EL (cell line): ENCODE measurements at places on chromosomes 4 and X.

GRCh38 chrX:138928737-138929459 lies 217.4 kb upstream of the FGF13 start:
- DNase-seq: no peak

DNA sequence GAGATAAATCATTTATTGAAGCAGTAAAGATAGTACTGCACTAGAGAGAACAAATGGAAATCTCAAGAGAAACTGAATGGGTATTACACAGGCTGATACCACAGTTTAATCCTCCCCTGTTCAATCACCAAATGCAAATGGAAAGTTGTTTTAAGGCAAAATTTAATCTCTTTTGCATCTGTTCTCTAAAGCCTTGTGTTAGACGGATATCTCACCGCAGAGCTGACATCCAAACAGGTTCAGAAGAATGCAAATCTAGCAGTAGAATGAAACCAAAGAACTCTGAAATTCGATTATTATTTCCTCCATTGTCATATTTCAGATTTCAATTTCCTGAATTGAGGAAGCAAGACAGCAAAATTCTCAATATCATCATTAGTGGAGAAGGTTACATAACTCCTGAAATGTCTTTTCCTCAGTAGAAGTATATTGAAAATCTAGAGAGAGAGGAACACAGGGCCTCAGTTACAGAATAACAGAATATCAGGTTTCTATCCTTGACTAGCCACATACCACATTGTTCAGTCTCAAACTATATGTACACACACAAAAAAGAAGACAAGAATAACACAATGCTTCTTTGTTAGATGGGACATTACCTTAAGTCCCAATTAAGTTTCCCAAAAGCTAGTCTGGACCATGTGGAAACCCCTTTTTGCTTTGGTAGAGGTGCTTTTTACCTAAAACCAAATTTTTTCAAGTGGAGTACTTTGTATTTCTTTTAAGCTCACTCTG lies 94.1 kb upstream of the BANK1 start:
- no peak for DNase-seq

DNA sequence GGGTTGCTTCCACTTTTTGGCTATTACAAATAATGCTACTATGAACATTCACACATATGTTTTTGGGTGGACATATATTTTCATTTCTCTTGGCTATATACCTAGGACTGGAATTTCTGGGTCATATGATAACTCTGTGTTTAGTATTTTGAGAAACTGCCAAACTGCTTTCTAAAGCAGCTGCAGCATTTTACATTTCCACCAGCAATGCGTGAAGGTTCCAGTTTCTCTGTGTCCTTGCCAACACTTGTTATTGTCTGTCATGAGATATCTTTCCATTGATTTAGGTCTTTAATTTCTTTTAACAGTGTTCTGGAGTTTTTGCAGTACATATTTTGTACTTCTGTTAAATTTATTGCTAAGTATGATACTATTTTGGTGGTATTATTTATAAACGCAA lies 48.3 kb downstream of the CLCN5 start:
- DNase-seq: no peak

GRCh38 chrX:47191806-47192401 lies 1.7 kb upstream of the UBA1 start:
- no peak for DNase-seq

DNA sequence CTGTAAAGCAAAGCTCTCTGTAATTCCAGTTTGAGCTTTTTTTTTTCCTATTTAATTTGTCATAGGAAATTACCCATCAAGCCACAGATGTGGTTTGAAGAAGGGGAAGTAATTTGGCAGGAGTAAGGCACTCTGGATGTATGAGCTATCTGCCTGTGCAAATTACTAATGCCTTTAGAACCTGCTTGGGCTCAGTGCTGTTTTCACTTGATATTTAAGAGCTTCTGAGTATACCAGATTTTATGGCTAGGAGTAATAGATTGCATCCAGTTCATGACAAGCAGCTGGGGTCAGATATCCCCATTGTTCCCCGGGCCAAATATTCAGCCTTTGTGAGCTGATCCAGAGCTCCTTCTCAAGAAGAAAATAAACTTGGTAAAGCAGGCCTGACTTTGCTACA lies 89.1 kb downstream of the DCAF8L2 start:
- no peak for DNase-seq

GRCh38 chr4:186931519-186931918 lies 207.9 kb upstream of the FAT1 start:
- peak; percentile 70 for DNase-seq

GRCh38 chr4:77917601-77918000 lies 55.0 kb downstream of the MRPL1 start:
- no peak for DNase-seq

DNA sequence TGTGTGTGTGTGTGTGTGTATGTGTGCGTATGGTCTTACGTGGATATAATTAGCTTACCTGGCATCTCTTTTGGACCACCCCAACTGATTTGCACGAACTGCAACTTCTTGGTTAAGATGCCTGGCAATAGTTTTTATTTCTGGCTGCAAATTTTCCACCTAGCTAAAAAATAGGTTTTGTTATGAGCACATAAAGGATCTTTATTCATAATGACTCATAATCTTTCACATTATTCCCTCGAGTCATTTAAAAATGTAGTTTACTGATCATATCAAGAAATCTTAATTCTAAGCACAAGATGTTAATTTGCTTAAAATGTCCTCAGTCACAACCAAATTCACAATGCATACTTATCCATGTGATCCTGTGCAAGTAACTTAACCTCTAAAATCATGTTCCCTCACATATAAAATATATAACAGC lies 1.5 kb downstream of the COX18 start:
- peak; percentile 13 for DNase-seq
